ENCODE measurements at places on chromosomes 2 and 18. TPM values are rescaled to one million over a fixed set of nuclear protein-coding genes. Genes with fewer than 3 reads are reported as not detected.
A peak's percentile ranks its signal among the peaks of the same experiment; 100 is the strongest.

DNA sequence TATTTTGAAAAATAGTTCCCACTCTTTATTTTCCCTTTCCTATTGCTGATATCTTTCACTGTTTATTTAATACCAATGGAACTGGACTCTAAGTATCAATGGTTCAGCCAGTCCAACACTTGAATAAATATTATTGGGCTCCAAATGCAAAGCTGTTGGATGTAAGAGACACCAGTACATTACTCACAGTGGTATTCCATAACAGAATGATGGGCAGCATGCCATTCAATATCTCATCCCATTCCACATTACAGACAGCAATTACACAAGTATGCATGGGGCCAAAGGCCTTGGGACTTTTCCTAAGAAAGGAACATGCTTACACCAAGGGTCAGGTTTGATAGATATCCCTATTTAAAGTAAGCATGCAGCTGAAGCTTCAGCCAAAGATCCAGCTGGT lies 231.9 kb downstream of the RND3 start:
- peaks cover 5% of the 10 kb centered on the region for H3K4me1 ChIP-seq
- no peaks in the 10 kb centered on the region for H3K27me3 ChIP-seq
- H3K4me3 ChIP-seq = no peak overlapping the region

The TMEM169 gene
- total RNA-seq = 2.1 TPM

- H3K36me3 ChIP-seq = peaks cover 4% of the 10 kb centered on the region
- no peak for DNase-seq
- H3K27ac ChIP-seq = no peak overlapping the region
These were observed 94.6 kb downstream of the SPP2 start for GRCh38 chr2:234145057-234145456.

The TXNDC2 gene
- total RNA-seq = not detected

The ONECUT2 gene
- total RNA-seq = 6.8 TPM

The TCF23 gene
- not detected for total RNA-seq

GRCh38 chr2:191245046-191245868 lies at the start of gene MYO1B:
MYO1B (plus strand) TSS chr2:191245404; CDS start chr2:191276896, 31,492 bp downstream.
- peak within 1 kb of the TSS; percentile 96 for H3K4me3 ChIP-seq
- H3K4me1 ChIP-seq = peaks cover 30% of the 10 kb centered on the region
- H3K36me3 ChIP-seq = peaks cover 4% of the 10 kb centered on the region
- DNase-seq = peak; percentile 83
- H3K27ac ChIP-seq = peak within 1 kb of the TSS; percentile 92

The MYO3B gene
- 1.2 TPM for total RNA-seq

- peaks cover 46% of the 10 kb centered on the region for H3K4me1 ChIP-seq
- H3K27ac ChIP-seq = no peak overlapping the region
These were observed 151.4 kb downstream of the ACKR3 start for GRCh38 chr2:236720974-236721540.
